ENCODE measurements at places on chromosomes 12 and 14. TPM values are rescaled to one million over a fixed set of nuclear protein-coding genes. Genes with fewer than 3 reads are reported as not detected.

Gene OASL
- total RNA-seq, result 0.30 TPM

DNA sequence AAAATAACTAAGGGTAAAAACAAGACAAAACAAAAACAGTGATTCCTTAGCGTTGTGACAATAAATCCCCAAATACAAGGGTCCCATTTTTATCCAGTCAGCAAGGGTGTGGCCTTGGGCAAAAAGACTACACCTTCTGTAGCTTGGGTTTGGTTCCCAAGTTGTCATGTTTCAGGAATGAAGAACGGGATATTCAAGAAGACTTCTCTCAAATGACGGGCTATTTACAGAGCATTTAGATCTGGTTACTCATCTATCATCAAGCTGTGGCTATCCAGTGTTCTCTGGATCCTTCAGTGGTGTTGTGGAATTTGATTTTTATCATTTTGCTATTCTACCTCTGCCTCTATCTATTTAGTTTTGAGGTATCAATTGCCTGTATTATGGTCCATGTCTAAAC, 219.7 kb downstream of the SLC25A21 start:
- no peak for DNase-seq

GRCh38 chr14:78530078-78530477, 359.9 kb downstream of the NRXN3 start:
- DNase-seq, result no peak

DNA sequence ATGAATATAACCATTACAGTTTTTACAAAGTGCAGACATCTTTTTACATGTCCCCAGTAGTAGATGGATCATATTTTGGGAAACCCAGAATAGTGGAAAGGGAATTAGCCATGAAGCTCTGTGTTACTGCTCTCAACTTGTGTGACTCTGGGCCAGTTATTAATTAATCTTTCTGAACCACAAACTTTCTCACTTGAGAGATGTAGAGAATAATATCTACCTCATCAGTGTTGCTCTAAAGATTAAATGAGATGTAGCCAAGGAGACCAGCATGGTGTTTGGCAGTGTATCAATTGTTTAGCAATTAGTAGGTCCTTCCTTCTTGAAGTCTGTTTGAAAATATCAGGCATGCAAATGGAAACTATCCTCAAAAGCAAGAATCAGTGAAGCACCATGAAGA, 169.2 kb downstream of the TMTC2 start:
- DNase-seq, result no peak

DNA sequence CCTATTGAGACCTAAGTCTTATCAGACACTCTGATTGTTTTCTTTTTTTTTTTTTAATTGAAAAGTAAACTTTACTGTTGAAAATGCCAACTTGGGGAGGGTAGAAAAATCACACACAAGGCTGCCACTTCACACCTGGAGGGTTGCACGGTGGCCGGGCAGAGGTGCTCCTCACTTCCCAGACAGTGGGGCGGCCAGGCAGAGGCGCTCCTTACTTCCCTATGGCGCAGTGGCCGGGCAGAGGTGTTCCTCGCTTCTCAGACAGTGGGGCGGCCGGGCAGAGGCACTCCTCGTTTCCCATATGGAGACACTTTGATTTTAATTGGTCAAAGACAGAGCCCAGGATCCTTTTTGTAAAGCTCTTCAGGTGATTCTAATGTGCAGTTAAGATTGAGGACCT, 399.3 kb downstream of the TMTC2 start:
- DNase-seq, result no peak

DNA sequence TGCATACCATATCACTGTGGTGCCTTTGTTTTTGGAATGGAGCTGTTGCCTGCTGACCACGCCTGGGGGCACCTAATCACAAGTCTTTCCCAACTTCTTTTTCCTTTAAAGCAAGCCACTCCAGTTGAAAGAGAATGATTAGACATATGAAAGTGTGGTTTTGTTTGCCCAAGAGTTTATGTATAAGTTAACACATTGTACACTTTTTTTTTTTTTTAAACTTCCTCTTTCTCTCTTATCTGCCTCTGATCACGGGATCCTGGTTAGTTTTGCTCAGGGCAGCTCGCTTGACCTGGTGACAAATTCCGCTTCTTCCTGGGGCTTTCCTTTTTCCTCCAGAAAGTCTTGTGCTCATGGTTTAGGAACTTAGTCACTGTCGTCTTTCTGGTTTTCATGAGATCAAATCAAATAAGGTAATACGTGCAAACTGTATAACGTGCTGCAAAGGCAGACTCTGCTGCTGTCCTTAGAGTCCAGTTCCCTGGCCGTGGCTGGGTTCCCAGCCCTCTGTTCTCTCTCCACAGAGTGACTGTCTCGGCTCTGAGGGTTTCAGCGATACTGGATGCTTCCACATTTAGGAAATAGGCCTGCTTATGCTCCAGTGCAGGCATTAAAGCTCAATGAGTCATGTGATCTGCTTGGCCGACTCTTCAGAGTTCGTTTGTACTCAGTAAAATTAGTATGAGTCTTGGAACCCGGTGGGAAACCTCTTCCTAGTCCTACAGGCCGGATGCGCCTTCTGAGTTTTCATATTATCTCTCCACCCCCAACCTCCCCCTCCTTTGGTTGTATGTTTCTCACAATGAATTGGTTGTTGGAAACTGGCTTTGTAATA, 15.2 kb downstream of the RASSF3 start:
- DNase-seq, result peak; percentile 59

DNA sequence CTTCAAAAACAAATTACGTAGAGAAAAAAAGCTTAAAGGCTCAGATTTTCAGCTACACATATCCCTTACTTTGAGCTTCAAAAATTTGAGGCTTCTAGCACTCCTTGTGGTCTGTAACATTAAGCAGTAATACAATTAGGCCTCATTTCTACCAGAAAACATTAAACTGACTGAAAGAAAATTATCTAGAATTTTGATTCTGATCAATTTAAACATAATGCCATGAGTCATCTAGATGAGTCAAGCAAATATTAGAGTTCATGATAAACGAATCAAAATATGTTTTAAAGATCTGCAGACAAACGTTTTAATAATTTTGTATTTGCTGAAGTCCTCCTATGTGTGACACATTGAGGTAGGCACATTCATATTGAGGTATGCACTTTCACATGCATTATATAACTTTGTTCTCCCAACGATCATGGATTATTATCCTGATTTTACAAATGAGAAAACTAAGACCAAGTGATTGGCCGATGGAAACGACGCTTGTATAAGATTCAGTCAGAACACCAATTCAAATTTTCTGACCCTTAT, 4.3 kb downstream of the OSBPL8 start:
- DNase-seq, result no peak

DNA sequence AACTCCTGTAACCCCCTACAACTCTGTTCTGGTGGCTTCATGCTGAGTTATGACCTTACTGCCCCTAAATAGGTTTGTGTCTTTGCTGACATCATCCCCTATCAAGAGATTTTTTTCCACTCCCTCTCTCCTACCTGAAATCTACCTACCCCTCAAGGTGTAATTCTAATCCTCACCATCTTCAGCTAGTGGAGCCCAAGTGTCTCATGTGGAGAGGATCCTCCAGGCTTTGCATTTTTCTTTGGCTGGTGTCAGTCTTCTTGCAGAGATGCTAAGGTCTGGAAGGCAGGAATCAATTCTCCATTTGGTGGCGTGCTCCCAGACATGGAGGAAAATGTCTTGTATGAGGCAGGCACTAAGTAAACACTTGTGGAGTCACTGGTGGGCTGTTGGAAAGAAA, 74.8 kb upstream of the PRMT8 start:
- no peak for DNase-seq

DNA sequence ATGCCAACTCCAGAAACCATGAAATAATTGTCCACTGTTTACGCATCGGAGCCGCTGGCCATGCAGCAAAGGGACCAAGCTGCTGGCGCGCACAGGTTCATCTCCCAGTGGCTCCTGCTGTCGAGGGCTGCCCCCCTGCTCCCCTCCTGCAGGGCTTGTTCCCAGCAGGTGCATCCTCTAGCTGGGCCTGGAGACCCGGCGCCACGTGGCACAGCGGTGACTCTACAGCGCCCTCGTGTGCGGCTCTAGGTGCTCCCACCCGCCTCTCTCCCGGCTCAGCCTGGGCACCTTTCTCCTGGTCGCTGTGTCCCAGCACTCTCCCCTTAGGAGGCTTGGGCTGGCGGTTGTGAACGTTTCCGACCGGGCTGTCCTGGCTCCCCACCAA, 37.5 kb upstream of the INF2 start:
- no peak for DNase-seq

GRCh38 chr14:79911744-79912143, 299.6 kb downstream of the DIO2 start:
- DNase-seq, result no peak

- DNase-seq, result no peak
Measured at GRCh38 chr12:106333756-106334155, 23.8 kb upstream of the POLR3B start.

DNA sequence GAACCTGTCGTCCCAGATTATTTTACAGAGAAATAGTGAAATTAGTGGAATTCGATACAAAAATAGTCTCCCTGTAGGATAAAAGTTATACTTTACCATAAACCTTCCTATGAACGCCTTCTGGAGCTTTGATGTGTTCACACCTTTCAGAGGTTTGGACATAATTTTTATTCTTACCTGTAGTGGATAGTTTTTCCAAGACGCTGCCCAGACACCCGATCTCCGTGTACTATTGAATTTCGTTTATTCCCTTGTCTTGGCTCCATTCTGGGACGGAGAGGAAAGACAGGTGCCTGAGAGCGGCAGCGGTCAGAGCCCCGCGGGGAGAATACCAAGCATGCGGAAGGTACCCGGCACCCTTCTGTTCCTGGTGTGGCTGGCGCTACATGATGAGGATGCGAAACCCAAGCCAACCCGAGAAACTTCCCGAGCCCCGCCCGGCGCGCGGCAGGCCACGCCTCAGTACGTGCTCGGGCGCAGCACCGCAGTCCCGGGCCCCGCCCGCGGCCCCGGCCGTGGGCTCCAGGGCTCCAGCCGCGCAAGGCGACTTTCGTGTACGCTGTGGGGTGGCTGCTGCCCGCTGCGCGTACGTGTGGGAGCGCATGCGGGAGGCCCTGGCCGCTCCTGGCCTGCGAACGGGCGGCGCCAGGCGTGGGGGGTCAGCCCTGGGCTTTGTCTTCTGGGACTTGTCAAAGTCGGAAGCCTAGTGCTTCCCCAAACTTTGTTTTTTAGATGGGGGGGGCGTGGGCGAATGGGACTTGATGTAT, 11.3 kb upstream of the SNAPC1 start:
- peak; percentile 89 for DNase-seq
